Coronary artery (tissue), 2 donors: ENCODE measurements at places on chromosomes 7 and 10.
A peak's percentile ranks its signal among the peaks of the same experiment; 100 is the strongest.

DNA sequence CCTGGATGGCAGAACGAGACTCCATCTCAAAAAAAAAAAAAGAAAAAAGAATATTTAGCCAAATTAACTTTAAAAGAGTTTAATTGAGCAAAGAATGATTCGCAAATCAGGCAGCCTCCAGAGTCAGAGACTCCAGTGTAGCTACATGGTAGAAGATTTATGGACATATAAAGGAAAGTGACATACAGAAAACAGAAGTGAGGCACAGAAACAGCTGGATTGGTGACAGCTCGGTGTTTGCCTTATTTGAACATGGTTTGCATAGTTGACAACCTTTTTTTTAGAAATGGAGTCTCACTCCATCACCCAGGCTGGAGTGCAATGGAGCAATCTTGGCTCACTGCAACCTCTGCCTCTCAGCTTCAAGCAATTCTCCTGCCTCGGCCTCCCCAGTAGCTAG is 35.2 kb upstream of the TNS3 start:
- no peak for DNase-seq

DNA sequence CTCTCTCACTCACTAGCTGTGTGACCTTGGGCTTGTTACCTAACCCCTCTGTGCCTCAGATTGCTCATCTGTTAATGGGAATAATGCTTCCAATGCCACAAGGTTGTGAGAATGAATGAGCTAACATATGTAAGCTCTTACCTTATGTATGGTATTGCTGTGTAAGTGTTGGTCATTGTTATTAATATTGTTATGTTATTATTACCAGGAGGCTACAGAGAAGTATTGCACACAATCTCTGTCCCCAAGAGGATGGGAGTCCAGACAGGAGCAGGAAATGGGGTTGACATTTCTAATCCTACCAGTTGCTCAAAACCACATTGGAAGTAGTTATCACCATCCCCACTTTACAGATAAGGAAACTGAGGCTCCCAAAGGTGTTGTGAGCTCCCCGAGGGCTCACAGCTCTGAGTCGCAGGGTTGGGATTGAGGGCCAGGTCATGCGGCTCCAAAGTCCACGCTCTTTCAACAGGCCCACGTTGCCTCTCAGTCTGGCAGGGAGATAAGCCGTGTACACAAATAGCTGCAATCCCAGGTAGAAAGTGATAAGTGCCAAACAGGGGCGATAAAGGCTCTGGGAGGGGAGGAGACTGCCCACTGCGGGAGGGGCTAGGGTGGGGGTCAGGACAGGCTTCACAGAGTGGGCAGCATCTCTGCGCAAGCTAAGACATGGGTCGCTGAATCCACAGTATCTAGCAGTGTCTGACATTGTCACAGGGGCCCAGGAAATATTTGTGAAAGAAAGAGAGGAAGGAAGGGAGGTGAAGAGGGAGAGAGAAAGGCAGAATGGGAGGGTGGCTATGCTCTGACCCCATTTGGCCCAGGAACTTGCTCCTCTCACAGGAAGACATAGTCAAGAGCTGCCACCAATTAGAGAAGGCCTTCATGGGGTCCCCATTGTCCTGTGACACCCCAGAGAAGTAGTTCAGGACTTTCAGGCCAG is 9.6 kb upstream of the ZMIZ1 start:
- DNase-seq = no peak

GRCh38 chr7:981793-982510 is 1.0 kb upstream of the CYP2W1 start:
- DNase-seq = no peak

DNA sequence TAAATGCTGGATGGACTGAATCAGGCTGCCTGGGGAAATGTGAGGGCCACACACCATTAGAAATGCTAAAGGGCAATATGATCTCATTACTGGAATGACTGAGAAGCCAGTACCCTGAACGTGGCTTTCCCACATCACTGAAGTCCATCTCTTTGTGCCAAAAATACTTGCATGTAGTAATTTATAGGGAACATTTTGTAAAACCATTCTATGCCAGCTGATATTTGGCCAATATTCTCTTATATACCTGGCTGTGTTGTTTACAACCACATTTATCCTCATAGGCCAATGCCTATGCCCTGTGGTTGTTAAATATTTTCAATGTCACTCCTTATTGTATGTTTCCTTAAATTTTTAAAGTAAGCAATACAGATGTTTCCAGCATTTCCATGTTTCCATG is 111.6 kb downstream of the C10orf90 start:
- no peak for DNase-seq

DNA sequence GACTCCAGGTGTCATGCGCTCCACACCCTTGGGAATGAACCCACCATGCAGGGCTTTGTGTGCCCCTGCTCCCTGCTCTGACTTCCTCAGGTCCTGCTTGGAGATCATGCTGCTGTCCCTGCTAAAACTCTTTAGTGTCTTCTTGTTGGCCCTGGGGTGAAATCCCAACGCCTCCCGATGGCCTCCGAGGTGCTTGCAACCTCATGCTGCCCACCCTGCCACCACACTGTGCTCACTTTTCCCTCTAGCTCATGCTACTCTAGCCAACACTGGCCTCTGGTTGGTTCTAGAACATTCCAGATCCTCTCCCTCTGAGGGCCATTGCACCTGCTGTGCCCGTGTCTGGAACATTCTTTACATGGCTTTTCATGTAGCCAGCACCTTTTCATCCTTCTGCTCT is 227.7 kb downstream of the ADAM12 start:
- no peak for DNase-seq

GRCh38 chr10:34751272-34751671 is 63.8 kb downstream of the PARD3 start:
- no peak for DNase-seq

- DNase-seq = no peak
These were observed 102.1 kb downstream of the AUTS2 start for GRCh38 chr7:69700331-69700730.

- no peak for DNase-seq
These were observed 240.0 kb downstream of the ARHGAP21 start for GRCh38 chr10:24483701-24484100.

- no peak for DNase-seq
These were observed 175.1 kb upstream of the HDAC9 start for GRCh38 chr7:18320422-18320821.

DNA sequence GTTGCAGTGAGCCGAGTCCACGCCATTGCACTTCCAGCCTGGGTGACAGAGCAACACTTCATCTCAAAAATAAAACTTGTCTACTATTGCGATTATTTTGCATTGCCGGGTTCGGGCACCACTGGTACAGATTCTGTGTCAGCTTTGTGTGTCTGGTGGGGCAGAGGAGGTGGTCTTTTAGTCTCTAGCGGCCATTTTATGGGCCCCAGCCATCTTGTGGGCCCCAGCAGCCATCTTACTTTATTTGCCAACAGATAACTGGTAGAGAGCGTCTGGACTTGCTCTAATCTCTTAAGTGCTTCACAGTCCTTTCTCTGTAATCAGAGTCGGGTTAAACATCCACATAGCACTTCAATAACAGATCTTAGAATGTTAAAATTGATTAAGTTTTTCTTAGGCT is 4.9 kb downstream of the BUD23 start:
- DNase-seq = no peak

GRCh38 chr10:48523820-48524758 is 80.8 kb downstream of the ARHGAP22 start:
- peak; percentile 72 for DNase-seq

DNA sequence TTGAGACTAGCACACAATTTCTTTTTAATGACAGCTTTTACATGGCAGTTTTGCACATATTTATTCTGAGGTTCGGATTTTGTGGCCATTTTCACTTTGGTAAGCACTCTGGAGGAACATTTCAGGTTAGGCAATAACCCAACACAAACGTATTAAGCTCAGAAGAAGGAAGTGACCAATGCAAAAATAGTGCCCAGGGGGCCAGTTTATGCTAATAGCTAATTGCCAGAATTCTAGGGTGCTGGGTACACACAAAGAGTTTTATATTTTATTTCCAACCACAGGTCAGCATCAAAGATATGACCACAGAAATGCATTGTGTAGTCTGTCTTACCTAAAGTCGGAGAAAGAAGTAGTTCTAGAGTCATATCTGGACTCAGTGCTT is 8.4 kb upstream of the AGR2 start:
- DNase-seq = no peak

- no peak for DNase-seq
These were observed 1.3 kb upstream of the TNRC18 start for GRCh38 chr7:5424749-5425506.
